Stimulated activated CD8-positive, alpha-beta memory T cell treated with anti-CD3 and anti-CD28 coated beads, Interleukin-7, amount 100 ng/mL, for 1 hour (primary cell): ENCODE measurements at places on chromosomes 12 and 14.

GRCh38 chr12:125148316-125148715 lies 83.1 kb downstream of the AACS start:
- no peak for DNase-seq

DNA sequence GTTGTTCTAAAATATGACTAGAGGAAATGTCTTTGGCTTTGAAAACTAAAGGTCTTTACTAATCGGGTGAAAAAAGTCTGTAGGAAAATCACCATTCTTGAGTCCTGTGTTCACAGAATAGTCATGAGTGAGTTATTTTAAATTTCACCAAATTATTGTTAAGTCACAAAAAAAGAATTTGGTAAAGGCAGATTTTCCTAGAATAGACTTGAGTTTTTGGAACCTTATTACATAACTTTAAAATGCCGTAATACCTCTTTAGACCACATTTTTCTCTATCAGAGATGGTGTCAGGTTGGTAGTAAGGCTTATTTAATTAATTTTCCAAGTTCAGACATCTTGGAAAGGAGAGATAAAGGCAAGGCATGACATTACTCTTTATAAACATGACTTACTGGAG lies 184.7 kb upstream of the GARIN2 start:
- DNase-seq, result no peak

DNA sequence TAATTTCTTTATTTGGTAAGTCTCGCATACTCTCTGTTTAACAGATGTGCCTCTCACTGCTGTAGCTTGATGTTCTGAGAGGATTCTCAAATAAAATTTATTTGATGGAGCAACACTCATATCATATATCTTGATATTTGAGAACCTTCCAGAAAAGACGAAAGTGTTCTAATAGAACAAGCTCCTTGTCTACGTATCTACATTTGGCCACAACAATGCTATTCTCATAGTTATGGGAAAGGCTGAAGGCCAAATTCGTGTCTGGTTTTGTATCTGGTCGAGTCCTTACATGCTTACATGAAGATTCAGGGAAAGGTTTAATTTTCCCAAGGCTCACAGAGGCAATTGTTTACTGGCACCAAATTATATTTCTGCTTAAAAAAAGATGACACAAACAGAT lies 186.7 kb upstream of the SLC38A2 start:
- DNase-seq, result no peak

DNA sequence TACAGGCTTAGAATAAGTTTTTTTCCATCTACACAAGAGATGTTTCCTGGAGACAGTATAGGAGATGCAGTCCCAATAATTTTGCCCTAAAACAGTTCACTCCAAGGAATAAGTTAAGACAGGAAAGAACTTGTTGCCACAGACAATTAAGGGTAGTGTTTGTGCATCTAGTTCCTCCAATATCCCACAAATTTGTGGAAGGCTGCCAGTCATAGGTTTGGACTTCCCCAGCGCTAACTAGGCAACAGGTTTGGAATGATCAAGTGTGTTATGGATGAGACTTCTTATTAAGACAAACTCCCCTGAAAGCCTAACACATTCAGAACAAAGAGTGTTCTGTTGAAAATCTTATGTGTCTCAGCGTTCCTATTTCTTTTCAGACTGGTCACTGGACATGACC lies 611.0 kb downstream of the CCER1 start:
- DNase-seq, result no peak

DNA sequence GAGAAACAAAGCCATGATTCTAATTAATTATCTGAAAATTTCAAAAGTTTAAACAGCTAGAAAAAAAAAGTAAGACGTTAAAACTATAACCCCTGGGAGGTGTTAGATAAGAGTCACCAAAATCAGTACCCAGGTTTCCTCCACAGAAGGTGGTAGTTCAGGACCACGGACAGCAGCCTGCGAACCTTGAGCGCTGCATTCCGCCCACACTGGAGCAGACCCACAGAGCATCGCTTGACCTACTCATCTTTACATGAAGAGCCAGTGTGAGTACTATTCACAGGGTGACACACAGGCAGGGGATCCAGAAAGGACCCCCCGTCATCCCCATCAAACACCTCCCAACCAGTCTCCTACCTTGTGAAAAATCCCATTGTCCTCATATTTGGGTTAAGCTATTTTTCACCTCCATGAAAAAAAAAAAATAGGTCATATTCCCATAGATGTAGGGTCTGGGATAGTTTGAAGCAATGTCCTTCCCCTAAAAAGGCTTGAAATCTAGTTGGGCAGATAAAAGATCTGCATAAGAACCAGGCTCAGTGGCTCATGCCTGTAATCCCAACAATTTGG lies 8.8 kb upstream of the CHGA start:
- DNase-seq, result no peak

- DNase-seq, result no peak
These were observed 24.5 kb downstream of the PAPLN start for GRCh38 chr14:73261520-73262426.

- no peak for DNase-seq
These were observed 61.3 kb upstream of the RESF1 start for GRCh38 chr12:31897781-31898503.

DNA sequence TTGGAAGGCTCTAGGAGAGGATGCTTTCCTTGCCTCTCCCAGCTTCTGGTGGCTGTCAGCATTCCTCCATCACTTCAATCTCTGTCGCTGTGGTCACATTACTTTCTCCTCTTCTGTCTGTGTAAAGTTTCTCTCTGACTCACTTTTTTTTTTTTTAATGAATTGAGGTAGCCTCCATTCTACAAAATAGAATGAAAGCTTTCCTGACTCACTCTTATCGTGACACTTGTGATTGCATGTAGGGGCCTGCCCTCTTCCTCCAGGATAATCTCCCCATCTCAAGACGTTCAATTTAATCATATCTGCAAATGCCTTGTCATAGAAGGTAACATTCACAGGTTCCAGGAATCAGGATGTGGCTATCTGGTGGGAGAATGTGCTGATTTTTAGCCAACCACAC lies 153.5 kb upstream of the HMGA2 start:
- DNase-seq, result no peak

DNA sequence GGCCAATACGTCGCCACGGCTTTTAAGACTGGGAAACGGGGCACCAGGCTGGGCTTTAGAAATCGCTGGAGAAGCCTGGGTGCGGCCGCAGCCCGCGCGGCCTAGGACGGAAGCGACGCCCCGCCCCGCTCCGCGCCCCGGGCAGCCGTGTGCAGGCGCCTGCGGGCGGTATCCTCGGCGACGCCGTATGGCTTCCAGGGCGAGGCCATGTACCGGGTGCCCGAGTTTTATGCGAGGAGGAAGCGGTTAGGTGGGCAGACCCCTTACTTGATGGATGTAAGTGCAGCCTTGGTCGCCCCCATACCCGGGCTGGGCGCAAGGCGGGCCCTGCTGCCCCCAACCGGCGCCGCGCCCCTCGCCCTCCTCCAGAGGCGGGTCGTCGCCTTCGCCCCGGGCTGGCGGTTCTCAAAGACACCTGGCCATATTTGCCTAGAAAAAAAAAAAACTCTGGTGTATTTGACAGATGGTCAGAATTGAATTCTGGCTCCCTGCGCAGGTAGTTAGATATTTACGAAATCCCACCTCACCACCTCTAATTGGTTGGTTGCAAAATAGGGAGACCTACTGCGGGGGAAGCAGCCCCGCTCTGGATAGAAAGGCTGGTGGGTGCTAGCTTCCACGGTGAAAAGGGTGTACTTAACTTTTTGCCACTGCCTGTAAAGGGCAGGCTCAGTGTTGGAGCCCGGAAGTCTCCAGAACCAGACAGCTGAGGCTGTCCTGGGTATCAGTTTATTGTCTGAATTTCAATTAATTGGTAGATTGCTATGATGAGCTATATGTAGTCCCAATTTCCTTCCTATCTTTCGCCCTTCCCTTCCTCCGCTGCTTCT lies at the start of gene PPP1R36:
PPP1R36 (plus strand) TSS at position 171 of the 830 bp plus-strand sequence; CDS start at position 208, 37 bp downstream.
- no peak for DNase-seq
